ENCODE measurements at places on chromosomes 12 and 14. TPM values are rescaled to one million over a fixed set of nuclear protein-coding genes. Genes with fewer than 3 reads are reported as not detected.

DNA sequence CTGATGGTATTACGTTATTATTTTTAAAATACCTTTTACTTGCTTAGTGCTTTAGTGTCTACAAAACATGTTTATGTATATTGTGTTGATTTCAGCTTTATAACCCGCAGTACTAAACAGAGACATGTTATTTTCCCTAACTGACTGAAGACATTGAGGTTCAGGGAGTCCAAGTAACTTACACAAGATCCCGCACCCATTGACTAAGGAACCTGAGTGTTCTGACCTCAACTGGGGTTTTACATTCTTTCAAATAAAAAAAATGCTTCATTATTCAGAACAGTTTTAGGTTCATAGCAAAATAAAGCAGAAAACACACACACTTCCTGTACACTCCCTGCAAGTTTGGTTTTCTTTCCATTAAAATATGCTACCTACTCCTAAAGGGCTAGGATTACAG is 60.4 kb upstream of the METAP2 start:
- DNase-seq = peak; percentile 19

GRCh38 chr12:48901278-48901677 is 24.0 kb downstream of the FKBP11 start:
- DNase-seq = no peak

DNA sequence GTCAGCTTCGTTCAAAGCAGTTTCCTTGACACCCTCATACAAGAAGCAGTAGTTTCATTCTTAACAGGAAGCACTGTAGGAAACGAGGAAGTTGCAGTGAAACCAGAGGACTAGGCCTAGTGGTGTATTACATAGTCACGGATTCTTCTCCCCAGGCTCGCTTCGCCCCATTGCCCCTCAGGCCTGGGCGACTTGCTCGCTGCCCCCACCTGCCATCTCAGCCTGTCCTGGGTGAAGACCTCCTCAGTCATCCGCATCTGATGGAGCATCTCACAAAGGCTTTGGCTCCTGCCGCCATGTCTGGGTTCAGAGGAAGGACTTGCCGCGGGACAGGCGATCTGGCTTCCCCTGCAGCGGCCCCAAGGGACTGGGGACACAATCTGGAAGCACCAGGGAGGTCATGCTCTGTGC is 93.5 kb downstream of the LMNTD1 start:
- no peak for DNase-seq

DNA sequence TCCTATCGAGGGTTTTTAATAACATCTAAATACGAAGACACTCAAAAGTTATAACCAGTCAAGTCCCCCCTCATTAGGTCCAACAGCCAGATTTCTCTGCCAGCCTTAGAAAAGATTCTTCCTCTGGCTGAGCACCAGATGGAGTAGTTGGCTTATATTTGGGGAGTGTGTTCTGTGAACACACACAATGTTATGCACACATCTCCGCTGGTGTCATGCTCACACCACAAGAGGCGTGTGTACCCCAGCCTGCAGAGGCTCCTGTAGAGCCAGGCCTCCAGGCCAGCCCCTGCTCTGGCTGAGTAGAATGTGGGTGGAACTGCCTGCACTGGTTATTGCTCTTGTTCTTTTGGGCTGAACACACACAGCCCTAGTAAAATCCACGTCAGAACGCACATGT is 64.0 kb downstream of the PIWIL1 start:
- DNase-seq = no peak

- DNase-seq = no peak
These were observed 72.8 kb upstream of the IFNG-AS1 start for GRCh38 chr12:67916266-67916970.

- DNase-seq = peak; percentile 76
These were observed 82.1 kb downstream of the AVPR1A start for GRCh38 chr12:63068857-63069442.

DNA sequence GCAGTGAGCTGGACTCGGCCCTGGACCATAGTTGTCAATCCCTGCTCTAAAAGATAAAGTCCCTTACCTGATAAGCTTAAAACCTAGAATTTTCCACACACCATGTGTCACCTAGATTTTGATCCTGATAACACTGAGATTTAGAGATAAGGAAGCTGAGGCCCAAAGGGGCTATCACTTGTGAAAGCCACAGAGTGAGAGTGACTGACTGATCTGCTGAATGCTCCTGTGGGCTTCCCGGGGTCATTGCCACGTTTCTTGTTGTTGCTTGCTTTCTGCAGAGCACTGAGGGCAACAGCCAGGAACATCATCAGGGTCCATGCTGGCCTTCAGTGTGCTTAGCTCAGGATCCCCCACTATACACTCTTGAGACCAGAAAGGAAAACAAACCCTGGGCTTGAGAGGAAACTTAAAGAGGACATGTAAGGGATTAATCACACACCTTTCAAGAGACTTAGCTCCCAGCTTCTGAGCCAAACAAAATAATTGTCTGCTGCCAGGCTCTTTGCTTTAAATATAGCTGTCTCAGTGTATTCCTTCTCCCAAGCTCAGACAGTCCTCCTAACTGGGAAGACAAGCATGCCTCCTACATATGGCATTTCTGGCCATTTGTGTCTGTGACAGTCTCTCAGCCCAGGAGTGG is 82.6 kb upstream of the ARHGAP5 start:
- peak; percentile 82 for DNase-seq

DNA sequence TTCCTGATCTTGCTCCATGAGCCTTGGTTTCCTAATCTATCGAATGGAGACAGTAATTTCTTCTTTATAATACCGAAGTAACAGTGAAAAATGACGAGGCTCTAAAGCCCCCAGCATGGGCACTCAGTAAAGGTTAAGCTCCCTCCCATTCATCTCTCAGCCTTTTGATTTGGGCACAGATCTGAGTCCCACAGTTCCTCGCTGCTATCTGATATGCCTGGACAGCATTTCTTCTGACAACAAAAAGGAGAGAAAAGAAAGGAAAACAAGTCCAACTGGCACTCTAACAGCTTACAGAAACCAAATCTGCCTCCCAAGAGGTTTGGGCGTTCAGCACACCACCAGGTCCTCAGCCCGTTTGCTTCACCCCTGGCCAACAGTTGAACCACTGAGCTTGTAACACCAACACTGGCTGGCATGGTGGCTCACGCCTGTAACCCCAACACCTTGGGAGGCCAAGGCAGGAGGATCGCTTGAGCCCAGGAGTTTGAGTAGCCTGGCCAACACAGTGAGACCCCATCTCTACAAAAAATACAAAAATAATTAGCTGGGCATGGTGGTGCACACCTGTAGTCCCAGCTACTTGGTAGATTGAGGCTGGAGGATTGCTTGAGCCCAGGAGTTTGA is 19.5 kb downstream of the CCDC88C start:
- no peak for DNase-seq

DNA sequence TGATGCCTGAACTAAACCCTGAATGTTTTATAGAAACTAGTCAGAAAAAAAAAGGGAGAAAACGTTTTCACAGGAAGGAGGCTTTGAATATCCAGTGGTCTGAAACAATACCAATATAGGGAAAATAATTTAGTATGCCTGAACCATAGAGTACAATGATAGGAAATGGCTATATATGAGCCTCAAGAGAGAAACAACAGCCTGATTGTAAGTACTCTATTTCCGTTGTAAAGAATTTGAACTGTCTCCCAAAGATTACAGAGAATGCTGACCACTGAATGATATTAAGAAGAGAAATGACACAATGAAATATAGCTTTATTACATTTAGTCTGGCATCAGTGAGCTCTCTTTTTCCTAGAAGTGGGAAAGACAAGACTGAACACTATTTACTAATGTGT is 5.5 kb upstream of the GABARAPL1 start:
- no peak for DNase-seq

- no peak for DNase-seq
These were observed 17.8 kb downstream of the SRRM4 start for GRCh38 chr12:118999107-118999506.

GRCh38 chr12:108806346-108806745 is 51.0 kb downstream of the SSH1 start:
- peak; percentile 56 for DNase-seq

DNA sequence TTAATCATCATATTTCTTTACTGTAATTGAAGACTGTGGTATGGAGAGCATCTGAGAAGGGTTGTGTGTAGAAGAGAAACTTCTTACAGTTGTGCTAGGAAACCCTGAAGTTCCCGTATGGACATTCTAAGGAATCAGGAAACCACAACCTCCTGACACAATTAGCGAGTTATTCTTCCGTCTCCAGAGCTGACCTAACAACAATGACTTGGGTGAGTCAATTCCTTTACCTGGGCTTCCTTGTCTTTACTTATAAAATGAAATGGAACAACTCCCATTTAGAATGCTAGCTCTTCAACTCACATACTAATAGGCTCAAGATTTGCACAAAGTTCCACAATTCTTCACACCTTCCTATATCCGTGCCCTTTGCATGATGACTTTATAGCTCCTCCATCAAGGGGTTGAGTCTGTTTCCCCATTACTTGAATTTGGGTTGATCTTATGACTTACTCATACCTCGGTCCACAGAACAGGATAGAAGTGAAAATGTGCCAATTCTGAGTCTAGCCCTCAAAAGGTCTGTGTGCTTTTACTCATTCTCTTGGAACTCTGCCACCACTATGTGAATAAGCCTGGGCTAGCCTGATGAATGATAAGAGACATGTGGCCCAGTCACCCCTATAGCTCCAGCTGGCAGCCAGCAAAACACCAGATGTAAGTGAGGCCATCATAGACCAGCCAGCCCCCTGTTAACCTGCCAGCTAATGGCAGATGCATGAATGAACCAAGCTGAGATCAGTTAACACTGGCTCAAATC is 459.4 kb downstream of the ETNK1 start:
- DNase-seq = peak; percentile 97

GRCh38 chr14:22384167-22384549 is 204.9 kb downstream of the DAD1 start:
- no peak for DNase-seq

DNA sequence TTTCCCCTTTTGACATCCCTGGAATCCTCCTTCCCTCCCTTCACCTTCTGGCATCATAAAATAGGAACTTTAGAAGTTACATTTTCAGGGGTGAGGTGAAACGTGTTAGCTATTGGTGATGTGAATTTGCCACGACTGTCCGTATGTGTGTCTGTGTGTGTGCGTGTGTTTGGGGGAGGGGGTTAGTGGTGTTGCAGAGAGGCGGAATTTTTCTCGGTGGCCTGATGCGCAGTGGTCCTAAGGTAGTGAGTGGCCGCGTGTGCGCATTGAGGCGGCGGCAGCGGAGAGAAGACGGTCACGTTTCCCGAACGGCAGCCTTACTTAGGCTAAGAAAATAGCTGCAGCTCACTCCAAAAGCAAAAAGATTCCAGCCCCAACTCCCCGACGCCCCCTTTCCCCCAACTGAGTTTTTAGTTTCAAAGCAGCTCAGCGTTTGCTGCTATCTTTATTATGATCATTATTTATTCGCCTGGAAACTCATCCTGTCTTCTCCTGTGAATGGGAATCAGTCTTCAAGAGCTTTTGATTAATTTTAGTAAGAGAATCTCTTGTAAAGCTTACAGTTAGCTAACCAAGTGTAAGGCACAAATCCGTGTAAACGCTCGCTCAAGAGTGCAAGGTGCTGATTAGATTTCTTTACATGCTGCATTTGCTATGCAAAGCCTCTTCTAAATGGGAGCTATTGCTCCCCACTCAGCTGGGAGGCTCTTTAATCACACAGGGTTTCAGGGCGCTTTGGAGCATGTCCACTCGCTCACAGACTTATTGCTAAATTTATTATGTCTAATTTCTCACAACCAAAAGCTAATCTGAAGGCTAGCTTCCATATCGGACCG is 4.7 kb downstream of the FLRT2 start:
- DNase-seq = no peak

DNA sequence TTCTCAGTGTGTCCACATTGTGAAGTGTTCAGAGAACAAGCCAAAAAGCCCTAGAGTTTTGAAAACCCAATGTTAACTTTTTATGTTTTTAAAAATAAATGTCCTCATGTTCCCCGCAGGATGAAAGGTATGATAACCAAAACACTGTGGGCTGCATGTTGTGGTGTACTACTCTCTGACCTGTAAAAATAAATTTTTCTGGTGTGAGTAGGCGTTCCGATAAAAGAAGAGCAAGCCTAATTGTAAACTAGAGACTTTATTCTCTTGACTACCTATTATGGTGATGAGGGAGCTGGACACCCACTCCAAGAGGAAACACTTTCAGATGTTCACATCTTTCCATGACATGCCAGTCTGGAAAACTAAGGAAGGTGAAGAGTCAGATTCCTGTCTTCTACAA is 18.2 kb downstream of the PTGER2 start:
- peak; percentile 70 for DNase-seq

DNA sequence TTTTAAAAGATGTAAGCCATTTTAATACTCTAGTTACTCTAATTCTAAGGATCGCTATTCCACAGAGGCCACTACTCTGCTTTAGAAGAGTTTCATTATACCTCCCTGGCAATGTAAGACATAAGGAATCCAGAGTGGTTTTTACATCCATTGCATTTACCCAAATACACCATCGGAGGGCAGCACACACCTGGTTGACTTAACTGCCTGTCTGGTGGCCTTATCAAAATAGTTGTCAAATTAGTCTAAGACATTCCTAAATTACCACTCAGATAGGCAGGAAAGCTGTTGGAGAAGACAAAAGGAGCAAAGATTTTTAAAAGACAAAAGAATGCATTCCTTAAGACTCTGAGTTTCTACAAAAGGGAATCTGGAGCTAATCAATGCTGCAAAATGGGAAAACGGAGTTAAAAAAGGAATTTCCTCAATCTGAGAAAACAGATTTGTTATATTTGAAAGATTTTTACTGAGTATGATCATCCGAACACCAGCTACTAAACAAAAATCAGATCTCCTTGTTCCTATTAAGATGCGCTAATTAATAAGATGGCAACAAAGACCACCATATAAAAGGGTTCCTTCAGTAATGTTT is 33.8 kb upstream of the FGD4 start:
- DNase-seq = peak; percentile 84

DNA sequence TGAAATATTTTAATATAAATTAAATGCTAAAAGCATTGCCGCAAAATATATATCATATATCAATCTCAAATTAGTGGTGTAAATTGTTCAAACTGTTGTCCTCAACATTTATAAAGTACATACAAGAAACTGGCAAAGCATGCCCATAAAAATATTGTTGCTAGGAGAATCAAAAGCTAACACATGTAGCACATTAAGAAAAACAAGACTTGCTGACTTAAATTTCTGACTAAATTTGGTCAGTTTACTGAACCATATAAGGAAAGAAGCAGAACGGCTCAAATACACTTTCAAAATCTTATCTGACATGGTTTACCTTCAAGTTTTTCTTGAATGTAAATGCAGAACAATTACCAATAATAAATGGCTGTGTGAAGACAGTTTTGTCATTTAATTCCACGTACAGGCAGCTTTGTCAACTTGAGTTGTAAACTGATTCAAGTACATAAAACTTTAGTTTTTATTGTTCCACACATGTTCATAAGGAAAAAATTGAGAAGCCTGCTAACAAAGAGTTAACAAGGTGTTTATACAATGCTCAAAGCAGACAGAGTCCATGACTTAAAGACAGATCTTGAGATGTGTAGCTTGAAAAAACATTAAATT is 50.4 kb downstream of the PPP1R12A start:
- DNase-seq = peak; percentile 31

The SERPINA4 gene
- not detected for polyA plus RNA-seq

The FGF23 gene
- not detected for polyA plus RNA-seq

The DPY19L2 gene
- 5.0 TPM for polyA plus RNA-seq

The THAP2 gene
- 1.5 TPM for polyA plus RNA-seq

The ADCY4 gene
- polyA plus RNA-seq = 0.43 TPM

The KRT75 gene
- polyA plus RNA-seq = not detected

The RITA1 gene
- polyA plus RNA-seq = 8.7 TPM
